ENCODE measurements at places on chromosomes 6 and 20.

DNA sequence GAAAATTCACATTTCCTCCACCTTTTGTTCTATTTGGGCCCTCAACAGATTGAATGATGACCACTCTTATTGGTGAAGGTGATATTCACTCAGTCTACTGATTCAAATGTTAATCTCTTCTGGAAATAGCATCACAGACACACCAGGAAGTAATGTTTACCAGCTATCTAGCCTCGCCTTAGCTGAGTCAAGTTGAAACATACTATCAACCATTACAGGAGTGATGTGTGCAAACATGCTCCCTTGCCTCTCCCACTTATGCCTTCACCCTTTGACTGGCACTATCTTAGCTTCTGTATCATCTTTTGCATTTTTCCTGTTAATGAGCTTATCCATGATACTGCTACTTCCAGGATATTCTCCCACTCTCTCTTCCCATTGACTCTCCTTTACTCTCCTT lies 191.9 kb downstream of the CENPW start:
- no peak for DNase-seq

DNA sequence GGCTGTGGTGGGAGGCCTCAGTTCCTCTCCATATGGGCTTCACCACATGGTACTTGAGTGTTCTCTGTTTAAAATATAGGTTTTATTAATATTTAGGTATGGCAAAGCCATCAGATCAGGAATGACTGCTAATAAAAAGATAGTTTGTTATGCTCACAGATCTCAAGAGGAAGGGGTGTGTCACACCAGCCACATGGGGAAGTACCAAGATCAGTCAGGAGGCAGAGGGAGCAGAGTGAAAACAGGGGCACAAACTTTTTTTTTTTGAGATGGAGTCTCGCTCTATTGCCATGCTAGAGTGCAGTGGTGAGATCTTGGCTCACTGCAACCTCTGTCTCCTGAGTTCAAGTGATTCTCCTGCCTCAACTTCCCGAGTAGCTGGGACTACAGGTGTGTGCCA lies 92.1 kb upstream of the GCM1 start:
- DNase-seq, result no peak

GRCh38 chr6:168272415-168273325 lies 46.9 kb downstream of the DACT2 start:
- DNase-seq, result no peak

DNA sequence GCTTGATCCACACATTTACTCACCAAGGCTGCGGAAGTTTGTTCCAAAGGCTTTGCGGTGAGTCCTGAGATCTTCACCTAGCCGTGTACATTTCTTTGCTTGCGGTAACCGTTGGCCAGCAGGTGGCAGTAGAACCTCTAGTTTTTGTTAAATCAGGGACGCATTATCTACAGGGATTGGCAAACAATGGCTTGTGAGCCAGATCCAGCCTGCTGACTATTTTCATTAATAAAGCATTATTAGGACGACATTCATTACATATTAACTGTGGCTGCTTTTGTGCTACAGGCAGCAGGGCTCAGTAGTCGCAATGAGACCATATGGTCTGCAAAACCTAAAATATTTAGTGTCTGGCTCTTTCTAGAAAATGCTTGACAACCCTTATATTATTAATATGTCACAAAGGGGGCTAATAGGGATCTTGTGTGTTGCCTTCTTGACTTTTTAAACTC lies 174.1 kb downstream of the DOK5 start:
- peak; percentile 51 for DNase-seq

GRCh38 chr6:83258517-83258916 lies 65.4 kb downstream of the RWDD2A start:
- DNase-seq, result no peak

DNA sequence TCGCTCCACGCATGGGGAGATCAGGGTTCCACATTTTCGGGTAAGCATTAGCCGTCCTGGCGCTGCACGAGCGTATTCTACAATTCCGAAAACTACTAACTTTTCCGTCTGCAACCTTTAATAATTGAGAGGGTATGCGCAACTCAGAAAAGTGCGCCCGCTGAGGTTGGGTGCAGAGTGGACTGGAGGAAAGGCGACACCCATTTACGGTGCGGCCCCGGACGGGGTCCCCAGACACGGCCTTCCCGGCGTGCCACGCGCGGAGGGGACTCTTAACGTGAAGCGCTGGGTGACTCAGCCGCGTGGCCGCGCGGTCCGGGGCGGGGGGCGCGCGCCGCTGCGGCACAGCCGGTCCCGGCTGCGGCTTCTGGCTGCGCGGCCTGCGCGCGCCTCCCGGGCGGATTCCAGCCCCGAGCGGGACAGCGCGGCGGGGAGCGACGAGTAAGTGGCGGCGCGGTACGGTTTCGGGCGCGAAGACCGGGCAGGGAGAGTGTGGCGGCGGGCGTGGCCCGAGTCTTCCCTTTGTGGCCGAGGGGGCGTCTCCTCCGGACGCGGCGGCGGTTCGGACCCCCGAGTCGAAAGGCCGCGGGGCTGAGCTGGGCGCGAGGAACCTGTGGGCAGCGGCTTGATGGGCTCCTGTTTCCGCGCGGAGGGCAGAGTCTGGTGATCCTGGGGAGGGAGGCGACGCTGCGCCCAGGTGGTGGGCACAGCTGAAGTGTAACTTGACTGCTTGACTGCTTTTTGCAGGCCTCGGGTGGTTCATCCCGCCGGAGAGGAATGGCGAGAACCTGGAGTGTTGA lies at the start of the genes KCTD20 and PXT1:
KCTD20 (plus strand) TSS at position 330 of the 800 bp plus-strand sequence. CDS start 27,098 bp downstream, outside the sequence.
PXT1 (minus strand) TSS at position 184 of the 800 bp plus-strand sequence. CDS start 16,772 bp downstream, outside the sequence.
- DNase-seq, result peak; percentile 77

- DNase-seq, result no peak
These were observed 38.4 kb downstream of the HS3ST5 start for GRCh38 chr6:114304304-114304887.

DNA sequence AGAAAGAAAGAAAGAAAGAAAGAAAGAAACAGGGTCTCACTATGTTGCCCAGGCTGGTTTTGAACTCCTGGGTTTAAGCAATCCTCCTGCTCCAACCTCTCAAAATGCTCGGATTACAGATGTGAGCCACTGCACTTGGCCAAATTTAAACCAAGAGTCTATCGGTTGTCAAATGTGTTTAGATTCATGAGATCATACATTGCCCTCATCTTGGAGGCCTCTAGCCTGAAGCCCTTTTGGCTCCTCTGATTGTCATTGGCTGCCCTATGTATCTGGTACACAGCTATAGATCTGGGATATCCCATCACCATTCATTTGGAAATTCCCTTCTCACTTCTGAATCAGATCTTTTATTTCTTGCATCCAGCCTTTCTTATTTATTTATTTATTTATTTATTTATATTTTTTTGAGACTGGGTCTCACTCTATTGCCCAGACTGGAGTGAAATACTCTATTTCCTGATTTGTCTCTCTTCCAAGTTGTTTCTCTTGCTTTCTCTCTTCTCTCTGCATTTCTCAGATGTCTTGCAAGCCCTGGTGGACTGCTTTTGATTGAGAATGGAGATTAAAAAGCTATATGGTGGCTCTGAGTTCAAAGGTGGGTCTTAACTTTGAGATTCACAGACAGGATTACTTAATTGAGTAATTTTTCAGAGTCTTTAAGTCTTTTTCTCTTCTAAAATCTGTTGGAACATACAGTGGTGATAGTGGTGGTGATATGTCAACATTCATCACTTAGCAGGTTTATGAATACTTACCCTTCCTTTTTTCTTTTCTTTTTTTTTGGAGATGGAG lies 121.9 kb downstream of the GJA1 start:
- DNase-seq, result no peak

Measured in activated T-cell treated with anti-CD3 and anti-CD28 coated beads for 1 hour (primary cell).